Renal cortical epithelial cell (primary cell): ENCODE measurements at places on chromosomes 4 and X.

- DNase-seq, result peak; percentile 92
These were observed 40.3 kb downstream of the RWDD4 start for GRCh38 chr4:183618681-183619080.

DNA sequence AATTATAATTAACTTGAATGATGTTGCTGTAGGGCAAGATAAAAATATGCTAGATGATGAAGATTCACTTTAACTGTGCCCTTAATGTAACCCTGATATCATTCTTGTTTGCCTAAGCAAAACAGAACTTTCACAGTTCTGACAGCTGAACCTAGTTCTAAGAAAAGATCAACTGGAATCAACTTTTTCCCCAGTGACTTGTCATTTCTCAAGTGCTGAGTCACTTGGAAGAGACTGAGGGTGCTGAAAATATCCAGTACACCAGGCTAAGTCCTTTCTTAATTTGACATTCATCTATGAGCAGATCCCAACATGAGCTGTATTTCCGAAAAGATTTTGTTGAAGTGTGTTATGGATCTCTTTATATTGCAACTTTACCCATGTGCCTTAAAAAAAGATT lies 140.4 kb downstream of the MID1IP1 start:
- no peak for DNase-seq

GRCh38 chr4:80271801-80272200 lies 5.3 kb downstream of the FGF5 start:
- no peak for DNase-seq

GRCh38 chrX:20228245-20228644 lies 38.5 kb downstream of the RPS6KA3 start:
- no peak for DNase-seq

DNA sequence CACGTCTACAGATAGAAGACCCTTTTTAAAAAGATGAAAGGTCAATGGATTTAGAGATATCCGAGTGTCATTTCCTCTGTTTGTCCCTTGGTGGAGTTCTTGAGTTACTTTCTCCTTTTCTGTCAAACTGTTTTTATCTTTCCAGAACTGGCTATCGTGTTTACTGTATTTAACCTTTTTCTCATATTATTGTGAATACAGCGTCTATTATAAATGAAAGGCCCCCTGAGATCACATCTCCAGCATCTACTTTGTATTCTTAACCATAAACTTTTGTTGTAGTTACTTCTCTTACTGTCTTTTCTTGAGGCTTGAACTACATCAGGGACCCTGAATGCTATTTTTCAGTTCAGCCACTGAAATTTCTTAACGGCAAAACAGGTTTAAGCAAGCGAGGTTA lies 4.0 kb upstream of the PCDH7 start:
- DNase-seq, result peak; percentile 39
